GM12864 (cell line): ENCODE measurements at places on chromosomes 11 and 22.

- no peak for DNase-seq
Measured at GRCh38 chr11:68780829-68781228, 29.5 kb upstream of the TESMIN start.

DNA sequence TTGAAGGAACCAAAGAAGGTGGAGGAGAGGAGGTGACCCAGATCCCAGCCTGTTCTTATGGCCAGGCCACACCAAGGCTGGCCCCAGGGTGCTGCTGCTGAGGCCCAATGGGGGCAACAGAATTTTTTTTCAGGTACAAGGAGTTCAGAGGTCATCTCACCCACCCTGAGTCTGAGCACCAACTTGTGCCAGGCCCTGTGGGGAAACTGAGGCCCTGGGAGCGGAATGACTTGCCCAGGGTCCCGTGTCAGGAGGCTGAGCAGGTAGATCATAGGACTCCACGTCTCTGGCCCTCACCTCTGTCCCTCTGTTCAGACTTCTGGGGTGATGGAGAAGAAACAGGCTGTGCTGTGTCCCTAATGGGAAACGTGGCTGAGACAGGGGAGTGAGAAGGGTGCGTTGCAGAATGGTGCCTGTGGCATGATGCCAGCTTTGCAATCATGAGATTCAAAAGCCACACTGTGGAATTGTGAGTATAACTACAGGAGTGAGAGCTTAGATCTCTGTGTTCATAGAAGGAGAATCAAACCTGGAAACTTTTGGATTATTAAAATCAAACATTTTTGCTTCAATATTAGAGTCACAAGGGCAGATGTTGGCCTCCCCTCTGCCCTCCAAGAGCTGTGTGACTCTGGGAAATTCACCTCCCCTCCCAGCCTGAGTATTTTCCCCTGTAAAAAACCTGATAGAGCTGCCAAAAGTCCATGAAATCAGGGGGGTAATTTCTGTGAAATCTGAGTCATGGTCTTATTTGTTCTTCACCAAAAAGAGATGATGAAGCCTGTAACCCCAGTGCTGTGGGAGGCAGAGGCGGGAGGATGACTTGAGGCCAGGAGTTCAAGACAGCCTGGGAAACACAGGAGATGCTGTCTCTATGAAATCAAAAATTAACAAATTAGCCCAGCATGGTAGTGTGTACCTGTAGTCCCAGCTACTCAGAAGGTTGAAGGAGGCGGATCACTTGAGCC, 874 bp downstream of the APOL1 start:
- no peak for DNase-seq

DNA sequence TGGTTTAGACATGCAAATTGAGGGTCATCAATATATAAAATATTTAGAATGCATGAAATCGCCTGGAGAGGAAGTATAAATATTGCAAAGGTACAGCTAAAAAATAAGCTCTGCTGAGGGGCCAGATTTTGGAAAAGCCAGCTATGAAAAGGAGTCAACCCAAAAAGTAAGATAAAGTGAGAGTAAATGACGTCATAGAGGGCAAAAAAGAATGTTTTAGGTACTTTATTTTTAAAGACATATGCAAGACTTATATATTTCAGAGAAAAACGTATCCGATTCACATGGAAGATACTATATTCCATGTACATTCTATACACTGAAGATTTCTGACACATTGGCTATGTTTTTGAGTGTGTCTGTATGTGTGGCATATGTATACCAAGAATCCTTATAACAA, 13.6 kb downstream of the GRM5 start:
- no peak for DNase-seq

DNA sequence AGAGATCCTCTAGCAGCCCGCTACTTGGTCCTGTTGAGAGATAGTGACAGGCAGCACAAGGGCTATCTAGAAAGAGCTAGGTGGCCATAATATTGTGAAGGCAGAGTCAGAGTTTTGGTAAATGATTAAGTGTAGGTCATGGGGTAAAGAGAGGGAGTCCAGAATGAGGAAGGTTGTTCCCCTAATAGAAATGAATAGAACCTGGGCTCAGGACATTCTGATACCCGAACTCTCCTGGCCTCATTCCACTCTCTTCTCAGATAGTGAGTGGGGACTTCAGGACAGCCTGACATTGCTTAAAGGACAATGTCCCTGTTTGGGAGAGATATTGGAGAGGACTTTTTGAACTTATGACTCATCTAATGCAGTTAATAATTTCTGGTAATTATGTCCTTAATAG, 20.6 kb downstream of the SLC5A1 start:
- DNase-seq = no peak

DNA sequence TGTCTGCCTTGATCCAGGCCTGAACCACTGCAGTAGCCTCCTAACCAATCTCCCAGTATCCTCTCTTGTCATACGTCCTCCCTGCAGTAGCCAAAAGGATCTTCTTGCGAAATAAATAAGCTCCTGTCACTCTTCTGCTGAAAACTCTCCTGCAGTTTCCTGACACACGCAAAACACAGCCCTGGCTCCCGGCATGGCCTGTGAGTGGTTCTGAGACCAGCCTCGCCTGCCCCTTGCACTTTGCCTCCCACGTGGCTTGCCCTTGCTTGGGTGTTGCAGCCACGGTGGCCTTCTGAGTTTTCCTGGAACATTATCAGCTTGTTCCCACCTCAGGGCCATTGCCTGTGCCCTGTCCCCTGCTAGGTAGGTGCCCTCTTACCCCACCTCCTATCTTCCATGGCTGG, 7.2 kb downstream of the ZC3H7B start:
- no peak for DNase-seq

DNA sequence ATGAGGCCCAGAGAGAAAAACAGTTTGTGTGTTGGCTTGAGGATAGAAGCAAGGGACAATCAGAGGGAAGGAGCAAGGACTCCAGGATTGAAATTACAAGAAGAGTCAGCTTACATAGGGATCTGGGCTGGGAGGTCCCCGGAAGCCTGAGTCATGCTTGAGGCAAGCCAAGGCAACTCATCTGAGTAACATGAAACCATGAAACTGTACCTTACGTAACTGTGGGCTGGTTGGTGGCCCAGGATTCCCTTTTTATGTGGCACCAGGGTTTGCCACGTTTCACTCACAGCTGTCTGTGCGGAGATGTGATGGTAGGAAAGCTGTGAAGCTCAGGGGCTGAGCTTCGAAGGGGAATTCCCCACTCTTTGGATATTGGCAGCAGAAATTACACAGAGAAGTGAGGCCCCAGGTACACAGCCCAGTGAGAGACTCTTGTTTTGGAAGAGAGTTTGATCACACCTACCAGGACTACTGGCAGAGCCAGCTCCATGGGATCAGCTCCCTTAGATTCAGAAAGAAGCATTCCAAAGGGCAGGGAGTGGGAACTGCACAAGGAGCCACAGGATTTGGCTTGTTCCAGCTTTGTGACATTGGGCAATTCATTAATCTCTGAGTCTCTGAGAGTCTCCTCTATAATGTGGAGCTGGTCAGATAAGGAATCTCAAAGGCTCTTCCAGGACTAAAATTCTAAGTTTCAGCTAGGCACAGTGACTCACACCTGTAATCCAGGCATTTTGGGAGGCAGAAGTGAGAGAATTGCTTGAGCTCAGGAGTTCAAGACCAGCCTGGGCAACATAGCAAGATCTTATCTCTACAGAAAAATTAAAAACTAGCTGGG, 7.8 kb downstream of the SLC5A1 start:
- DNase-seq = peak; percentile 45

GRCh38 chr11:45026835-45027234, 76.2 kb upstream of the TP53I11 start:
- no peak for DNase-seq
